ENCODE measurements at places on chromosomes 7 and 10.

DNA sequence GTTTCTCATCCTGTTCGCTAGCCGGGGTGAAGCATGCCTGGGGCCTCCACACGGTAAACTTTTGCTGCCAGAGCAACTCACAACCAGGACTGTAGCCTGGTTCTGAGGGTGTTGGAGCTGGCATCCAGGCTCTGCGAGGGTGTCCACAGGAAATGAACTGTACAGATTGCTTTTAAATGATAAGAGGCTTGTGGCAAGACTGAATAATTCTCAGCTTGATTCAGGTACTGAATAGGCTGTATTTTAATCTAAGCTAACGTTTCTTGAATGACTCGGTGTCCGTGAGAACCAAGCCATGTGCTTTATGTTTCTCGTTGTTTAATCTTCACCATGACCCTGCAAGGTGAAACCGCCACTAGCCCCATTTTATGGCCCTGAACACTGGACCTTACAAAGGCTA, 49.3 kb downstream of the EEPD1 start:
- no peak for DNase-seq
- no peaks in the 10 kb centered on the region for H3K36me3 ChIP-seq
- H3K4me3 ChIP-seq = no peak overlapping the region
- H3K4me1 ChIP-seq = peaks cover 33% of the 10 kb centered on the region
- no peak overlapping the region for H3K27ac ChIP-seq
- H3K27me3 ChIP-seq = no peaks in the 10 kb centered on the region

- no peaks in the 10 kb centered on the region for H3K4me1 ChIP-seq
- no peaks in the 10 kb centered on the region for H3K36me3 ChIP-seq
- no peak for DNase-seq
Measured at GRCh38 chr7:70263471-70264255, 665.4 kb downstream of the AUTS2 start.

GRCh38 chr7:108236681-108237415, 106.7 kb upstream of the LAMB4 start:
- no peak overlapping the region for H3K4me3 ChIP-seq
- no peak overlapping the region for H3K27ac ChIP-seq
- peaks cover 5% of the 10 kb centered on the region for H3K27me3 ChIP-seq
- no peaks in the 10 kb centered on the region for H3K36me3 ChIP-seq

- peak overlapping the region; percentile 85 for H3K4me3 ChIP-seq
- peak; percentile 39 for DNase-seq
- no peaks in the 10 kb centered on the region for H3K27me3 ChIP-seq
- H3K27ac ChIP-seq = peak overlapping the region; percentile 95
- peaks cover 30% of the 10 kb centered on the region for H3K4me1 ChIP-seq
- H3K36me3 ChIP-seq = peaks cover 19% of the 10 kb centered on the region
Measured at GRCh38 chr10:102642736-102643335, 1.4 kb upstream of the TRIM8 start.

DNA sequence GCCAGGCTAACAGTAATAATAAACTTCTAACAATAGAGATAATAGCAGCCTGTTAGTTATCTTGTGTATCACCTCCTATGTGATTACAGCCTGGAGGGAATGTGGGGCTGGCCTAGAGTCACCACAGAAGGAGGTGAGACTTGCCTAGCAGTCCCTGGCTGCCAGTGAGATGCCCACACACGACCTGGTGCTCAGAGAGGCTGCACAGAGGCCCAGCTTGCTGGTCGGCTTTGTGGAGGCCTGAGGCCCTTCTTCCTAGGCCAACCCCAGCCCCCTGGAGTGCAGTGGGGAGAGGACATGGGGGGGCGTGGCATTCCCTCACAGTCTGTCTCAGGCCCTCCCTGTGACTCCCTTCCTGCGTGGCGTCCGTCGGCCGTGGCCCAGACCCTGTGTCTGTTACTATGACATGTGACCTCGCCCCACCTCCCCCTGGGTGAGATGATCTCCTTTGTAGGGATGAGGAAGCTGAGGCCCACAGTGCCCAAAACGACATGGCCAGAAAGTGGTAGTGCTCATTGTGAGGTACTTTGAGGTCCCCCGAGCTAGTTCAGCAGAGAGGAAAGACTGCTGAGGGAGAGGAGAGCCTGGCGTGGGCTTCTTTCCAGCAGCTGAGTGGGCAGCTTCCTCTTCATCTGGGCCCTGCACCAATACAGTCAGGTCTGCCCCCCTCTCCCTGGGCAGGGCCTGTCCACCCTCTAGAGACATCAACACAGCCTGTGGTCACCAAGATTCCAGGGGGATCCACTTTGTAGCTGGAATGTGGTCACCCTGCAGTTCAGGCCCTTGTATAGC, 29.7 kb downstream of the UNC5B start:
- peaks cover 7% of the 10 kb centered on the region for H3K27me3 ChIP-seq
- no peak for DNase-seq
- no peaks in the 10 kb centered on the region for H3K4me1 ChIP-seq

GRCh38 chr10:71473671-71474599, 77.2 kb downstream of the CDH23 start:
- DNase-seq = no peak
- peaks cover 2% of the 10 kb centered on the region for H3K27me3 ChIP-seq
- peaks cover 8% of the 10 kb centered on the region for H3K4me1 ChIP-seq
- no peak overlapping the region for H3K27ac ChIP-seq
- H3K4me3 ChIP-seq = no peak overlapping the region
- H3K36me3 ChIP-seq = no peaks in the 10 kb centered on the region

DNA sequence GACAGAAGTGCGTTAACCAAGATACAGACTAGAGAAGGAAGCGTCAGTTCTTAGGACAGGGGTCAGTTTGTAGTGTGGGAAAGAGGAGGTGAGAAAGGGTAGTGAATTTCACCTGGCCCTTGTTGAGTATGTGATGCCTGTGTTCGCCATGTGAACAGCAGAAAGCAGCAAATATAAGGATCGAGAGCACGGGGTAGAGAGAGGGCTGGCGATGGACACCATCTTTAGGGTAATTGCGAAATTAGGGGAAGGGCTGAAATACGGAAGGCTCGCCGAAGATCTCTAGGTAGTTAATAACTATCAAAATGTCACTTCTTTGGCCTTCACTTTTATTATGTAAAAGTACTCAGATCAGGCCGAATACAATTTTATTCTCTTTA, 6.2 kb upstream of the MEST start:
- peak overlapping the region; percentile 61 for H3K4me3 ChIP-seq
- no peak for DNase-seq
- no peaks in the 10 kb centered on the region for H3K36me3 ChIP-seq
- no peak overlapping the region for H3K27ac ChIP-seq
- H3K27me3 ChIP-seq = peaks cover 54% of the 10 kb centered on the region

- no peak overlapping the region for H3K27ac ChIP-seq
- H3K4me3 ChIP-seq = no peak overlapping the region
- H3K36me3 ChIP-seq = no peaks in the 10 kb centered on the region
- no peaks in the 10 kb centered on the region for H3K4me1 ChIP-seq
Measured at GRCh38 chr7:47183862-47184590, 397.9 kb downstream of the TNS3 start.
